ENCODE measurements at places on chromosomes 7 and 10.

DNA sequence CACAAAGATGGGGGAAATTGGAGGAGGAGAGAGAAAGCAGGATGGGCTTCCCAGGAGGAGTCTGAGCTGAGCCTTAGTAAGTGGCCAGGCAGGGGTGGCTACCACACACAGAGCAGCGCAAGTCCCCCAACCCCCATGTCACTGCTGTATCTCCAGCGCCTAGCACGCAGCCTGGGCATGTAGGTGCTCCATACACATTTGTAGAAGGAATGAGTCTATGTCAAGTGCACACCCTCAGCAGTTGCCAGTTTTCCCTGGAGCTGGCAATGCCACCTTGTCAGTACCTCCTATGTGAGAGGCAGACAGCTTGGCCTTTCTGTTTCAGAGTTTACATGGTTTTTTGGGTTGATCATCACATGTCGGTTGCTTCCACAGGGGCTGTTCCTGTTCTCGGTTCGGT lies 116.1 kb downstream of the CLEC2L start:
- DNase-seq, result no peak

- no peak for DNase-seq
Measured at GRCh38 chr7:155247479-155248365, 50.0 kb upstream of the INSIG1 start.

DNA sequence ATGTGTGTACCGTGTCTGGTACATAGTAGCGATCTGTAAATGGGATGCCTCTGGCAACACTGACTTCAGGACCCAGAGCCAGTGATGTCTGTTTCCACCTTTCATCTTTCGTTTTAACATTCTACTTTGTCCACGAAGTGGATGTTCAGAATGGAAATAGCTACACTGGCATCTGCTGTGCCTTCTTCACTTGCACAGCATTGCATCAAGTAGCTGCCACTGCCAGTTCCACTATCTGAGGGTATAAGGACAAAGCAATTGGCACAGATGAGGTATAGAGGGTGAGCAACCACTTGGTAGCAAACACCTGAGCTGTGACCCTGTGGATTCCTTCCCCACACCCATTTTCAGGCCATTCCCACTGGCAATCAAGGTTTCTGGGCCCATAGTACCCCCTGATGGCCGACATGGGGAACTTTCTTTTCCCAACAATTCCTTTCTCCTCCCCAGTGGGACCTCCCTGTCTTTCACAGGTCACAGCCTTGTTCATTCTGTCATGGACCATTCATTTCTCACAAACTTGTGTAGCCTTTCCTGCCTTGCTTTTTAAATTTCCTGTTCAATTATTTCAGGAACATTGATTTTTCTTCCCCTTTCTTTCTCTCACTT lies 4.0 kb downstream of the ITGA8 start:
- no peak for DNase-seq

- no peak for DNase-seq
Measured at GRCh38 chr10:50993771-50994251, 80.5 kb upstream of the PRKG1 start.

- no peak for DNase-seq
Measured at GRCh38 chr10:127100983-127101615, 95.3 kb downstream of the INSYN2A start.

- DNase-seq, result no peak
Measured at GRCh38 chr10:11170993-11171851, 153.6 kb downstream of the CELF2 start.

GRCh38 chr10:132163278-132163765 lies 23.4 kb upstream of the DPYSL4 start:
- no peak for DNase-seq

DNA sequence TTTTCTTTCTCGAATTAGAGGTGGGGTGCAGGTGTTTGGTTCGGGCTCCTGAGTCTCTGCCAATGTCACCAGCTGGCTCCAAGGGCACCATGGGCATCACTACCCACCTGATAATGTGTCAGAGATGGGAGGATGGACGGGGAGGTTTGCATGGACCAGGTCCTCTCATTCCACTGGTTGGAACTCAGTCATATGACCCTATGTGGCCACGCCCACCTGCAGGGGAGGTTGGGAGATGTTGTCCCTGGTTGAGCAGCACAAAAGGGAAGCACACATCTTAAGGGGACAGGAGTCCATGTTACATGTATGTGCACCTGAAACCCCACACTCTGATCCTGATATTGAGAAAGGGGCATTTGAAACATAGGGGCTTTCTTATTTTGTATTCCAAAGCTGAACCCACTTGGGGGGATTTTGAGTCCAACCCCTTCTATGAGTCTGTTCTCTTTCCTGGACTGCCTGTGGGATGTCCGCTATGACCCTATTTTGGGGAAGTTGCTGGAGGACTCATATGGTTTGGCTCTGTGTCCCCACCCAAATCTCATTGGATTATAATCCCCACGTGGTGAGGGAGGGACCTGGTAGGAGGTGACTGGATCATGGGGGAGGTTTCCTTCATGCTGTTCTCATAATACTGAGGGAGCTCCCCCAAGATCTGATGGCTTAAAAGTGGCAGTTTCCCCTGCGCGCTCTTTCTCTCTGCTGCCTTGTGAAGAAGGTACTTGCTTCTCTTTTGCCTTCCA lies 66.9 kb upstream of the BAIAP2L1 start:
- DNase-seq, result no peak

GRCh38 chr7:149853157-149853556 lies 15.0 kb downstream of the ZNF862 start:
- no peak for DNase-seq

DNA sequence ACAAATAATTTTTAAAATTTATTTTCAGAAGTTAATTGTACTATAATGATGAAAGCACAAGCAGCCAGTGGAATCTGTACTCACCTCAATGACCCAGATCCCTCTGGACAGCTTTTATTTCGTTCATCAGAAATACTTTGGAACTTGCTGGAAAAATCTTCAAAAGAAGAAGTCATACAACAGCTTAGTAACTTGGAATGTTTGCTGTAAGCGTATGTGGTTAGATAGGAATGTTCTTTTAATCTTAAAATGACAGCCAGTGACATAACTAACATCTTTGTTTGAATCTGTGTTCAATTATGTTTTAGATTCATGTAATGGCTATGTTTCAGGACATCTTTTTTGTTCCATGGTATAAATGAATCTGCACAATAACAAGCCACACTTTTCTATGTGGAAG lies 26.8 kb downstream of the CFAP69 start:
- DNase-seq, result no peak

- DNase-seq, result no peak
Measured at GRCh38 chr10:98384531-98385133, 30.4 kb downstream of the PYROXD2 start.

GRCh38 chr7:93941945-93942344 lies 20.4 kb downstream of the GNG11 start:
- DNase-seq, result no peak

- DNase-seq, result no peak
Measured at GRCh38 chr7:2459674-2460073, 16.5 kb downstream of the GRIFIN start.

DNA sequence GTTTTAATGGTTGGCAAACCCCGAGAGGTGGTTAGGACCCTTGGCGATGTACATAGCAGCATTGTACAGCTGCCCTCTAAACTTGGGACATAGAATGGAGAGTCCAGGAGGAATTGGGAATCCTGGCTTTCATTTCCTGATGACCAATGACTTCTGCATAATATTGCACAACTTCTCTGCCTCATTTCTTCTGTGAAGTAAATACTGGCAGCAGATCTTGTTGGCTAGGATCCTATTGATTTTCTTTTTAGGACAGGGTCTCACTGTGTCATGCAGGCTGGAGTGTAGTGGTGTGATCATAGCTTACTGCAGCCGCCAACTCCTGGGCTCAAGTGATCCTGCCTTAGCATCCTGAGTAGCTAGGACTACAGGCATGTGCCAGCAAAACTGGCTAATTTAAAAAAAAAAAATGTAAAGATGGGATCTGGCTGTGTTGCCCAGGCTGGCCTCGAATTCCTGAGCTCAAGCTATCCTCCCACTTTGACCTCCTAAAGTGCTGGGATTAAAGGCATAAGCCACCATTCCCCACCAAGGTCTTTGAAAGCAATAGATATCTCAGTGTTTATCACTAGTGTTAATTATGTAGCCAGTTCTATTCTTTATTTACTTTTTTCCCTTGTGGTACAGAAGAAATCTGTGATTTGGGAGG lies 58.1 kb downstream of the PODXL start:
- no peak for DNase-seq

DNA sequence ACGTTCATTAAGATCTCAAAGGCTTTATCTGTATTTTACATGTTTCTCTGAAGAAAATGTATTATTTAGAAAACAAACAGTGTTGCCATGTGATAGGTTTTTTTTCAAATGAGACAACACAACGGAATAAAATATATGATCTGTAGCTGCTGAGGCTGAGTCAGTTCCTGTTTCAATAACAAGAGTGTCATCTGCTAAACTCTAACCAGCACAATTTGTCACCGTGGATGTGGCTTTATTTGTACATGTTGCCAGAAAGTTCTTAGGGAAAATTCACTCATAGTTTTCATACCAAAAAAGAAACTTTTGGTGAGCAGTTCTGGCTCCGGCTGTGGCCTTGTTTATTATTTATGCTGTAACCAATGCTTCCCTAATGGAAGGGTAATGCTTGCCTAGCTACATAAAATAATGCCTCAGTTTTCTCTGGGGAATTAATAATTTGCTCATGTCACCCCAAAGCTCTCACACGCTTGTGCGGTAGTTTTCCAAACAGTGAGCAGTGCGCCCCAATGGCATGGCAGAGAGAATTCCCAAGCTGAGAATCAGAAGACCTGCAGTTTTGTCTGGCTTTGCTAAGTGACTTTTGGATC lies 20.3 kb upstream of the KLF6 start:
- DNase-seq, result no peak

- no peak for DNase-seq
Measured at GRCh38 chr10:3568392-3568791, 216.6 kb downstream of the KLF6 start.

GRCh38 chr7:39691821-39692220 lies 68.4 kb downstream of the RALA start:
- DNase-seq, result no peak

- no peak for DNase-seq
Measured at GRCh38 chr7:36440880-36441279, 51.2 kb downstream of the ANLN start.

Measured in stimulated activated CD8-positive, alpha-beta memory T cell treated with anti-CD3 and anti-CD28 coated beads, Interleukin-12 subunit alpha, Interleukin-12 subunit beta, amount 100 ng/mL, for 1 hour (primary cell).